ENCODE measurements at places on chromosomes 2 and 18.
A peak's percentile ranks its signal among the peaks of the same experiment; 100 is the strongest.

- DNase-seq = no peak
Observed at GRCh38 chr2:165007161-165007744, 51.9 kb upstream of the SLC38A11 start.

DNA sequence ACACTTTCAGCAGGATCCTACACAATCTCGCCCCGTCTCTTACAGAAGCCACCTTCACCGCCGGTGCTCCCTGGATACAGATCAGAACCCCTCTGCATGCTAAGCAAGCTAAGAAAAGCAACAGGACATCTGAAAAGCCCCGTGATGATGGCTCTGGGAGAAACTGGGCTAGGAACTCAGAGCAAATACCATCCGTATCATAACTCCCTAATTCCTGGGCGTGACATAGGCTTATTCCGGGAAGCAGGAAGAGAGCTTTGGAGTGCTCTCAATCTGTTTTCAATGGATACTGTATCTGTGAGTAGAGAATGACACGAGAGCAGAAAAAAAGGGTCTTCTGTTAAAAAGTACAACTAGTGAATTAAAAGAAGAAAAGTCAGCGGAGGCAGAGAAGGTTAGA, 121.6 kb downstream of the SPP2 start:
- DNase-seq = no peak

DNA sequence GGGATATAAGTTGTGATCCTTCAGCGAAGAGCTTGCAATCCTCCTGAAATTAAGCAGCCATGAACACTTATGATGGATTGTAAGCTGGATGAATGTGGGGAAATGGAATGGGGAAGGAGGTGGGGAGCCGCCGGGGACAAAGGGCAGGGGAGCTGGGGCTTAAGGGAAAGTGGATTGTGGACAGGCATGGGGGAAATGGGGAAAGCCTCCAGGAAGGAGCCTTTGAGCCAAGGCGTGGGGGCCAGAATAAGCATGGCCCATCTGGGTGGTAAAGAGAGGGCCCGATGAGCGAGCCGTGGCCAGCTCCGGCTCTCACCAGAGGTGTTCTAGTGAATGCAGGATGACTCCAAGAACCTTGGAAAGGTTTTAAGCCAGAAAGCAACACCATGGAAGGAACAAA, 124.0 kb downstream of the SMAD7 start:
- DNase-seq = no peak

- no peak for DNase-seq
Observed at GRCh38 chr2:221969830-221970144, 329.0 kb downstream of the PAX3 start.

DNA sequence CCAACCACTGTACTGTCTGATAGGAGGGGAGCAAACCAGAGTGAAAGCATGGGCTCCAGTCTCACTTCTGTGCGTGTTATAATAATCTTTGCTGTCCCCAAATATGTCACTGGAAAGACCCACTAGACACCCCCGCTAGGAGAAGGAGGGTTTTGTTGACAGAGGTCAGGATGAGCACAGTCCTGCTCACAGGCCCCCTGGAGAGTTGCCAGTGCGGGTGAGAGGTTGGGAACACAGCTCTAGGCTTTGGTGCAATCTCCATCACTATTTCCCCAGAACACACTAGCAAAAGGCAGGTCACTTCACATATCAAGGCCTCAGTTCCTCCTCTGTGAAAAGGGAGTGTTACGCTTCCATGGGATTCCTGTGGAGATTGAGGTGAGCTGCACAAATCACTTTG, 9.7 kb downstream of the XDH start:
- DNase-seq = no peak

DNA sequence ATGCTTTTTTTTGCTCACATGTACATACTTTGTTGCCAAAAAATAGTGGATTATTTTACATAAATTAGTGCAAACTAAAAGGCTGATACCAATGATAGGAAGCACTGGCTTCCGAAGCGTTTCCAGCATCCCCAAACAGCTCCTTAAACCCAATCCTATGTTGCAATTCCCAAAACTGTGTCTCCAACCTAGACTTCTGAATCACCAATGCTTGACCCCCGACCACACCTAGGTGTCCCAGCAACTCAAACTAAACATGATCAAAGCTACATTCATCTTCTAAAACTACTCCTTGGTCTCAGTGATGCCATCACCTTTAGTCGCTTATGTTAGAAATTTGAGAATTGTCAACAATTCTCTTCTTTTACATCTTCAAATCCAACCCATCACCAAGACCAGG, 13.4 kb downstream of the ATP8B1 start:
- no peak for DNase-seq

DNA sequence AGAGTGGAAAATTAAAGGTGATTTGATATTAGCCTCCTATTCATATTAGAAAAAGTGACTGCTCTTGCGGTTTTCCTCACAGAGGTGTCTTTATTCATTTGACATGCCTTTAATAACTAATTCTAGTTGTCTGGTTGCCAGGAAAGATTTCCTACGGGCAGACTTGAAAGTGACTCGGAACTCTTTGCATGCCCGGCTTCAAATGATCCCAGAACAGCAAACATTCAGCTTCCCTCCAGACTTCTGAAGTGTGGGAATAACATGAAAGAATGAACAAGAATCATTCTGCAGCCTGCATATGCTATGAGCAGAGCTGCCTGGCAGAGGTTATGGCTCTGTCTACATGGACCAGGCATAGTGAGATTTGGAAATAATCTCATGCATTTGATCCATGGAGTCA, 89.6 kb upstream of the PKDCC start:
- no peak for DNase-seq

- DNase-seq = peak; percentile 33
Observed at GRCh38 chr2:28004086-28004485, 113.6 kb downstream of the BABAM2 start.

GRCh38 chr2:11761259-11761658, 14.8 kb downstream of the LPIN1 start:
- no peak for DNase-seq

GRCh38 chr18:78821396-78821795, 158.2 kb upstream of the SALL3 start:
- DNase-seq = no peak

DNA sequence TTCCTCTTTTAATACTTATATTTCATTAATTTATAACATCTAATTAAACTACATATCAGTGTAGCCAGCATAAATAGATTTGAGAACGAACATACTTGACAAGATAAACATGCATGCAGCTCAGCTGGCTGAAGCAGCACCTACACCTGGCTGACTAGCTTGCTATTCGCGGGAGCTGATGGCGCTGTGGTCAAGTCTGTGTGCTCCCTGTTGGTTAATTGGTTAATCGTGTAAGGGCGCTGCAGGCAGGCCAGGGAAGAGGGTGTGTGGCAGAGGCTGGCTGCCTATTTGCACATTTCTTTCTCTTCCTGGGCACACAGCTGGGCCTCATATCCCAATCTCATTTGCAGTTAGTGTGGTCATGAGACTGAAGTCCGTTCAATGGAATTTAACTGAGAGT, 14.5 kb upstream of the VWA3B start:
- DNase-seq = no peak

GRCh38 chr2:236691799-236692167, 122.2 kb downstream of the ACKR3 start:
- no peak for DNase-seq

GRCh38 chr2:120421830-120422175, 75.9 kb downstream of the INHBB start:
- no peak for DNase-seq

DNA sequence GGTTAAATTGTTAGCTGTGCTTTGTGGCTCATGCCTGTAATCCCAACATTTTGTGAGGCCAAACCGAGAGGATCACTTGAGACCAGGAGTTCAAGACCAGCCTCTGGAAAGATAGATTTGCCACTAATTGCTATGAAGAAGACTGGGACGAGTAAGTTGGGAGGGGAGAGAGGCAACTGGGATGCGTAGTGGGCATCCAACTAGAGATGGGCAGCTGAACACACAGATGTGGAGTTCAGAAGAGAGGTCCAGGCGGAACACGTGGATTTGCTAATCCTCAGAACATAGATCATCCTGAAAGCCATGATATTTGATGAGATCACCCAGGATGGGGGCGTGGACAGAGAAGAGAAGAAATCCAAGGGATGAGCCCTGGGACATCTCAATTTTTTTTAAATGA, 48.7 kb downstream of the CYP26B1 start:
- no peak for DNase-seq

GRCh38 chr2:241003369-241003768, 5.0 kb downstream of the SNED1 start:
- no peak for DNase-seq

GRCh38 chr18:60445341-60445740, 72.8 kb upstream of the MC4R start:
- no peak for DNase-seq

DNA sequence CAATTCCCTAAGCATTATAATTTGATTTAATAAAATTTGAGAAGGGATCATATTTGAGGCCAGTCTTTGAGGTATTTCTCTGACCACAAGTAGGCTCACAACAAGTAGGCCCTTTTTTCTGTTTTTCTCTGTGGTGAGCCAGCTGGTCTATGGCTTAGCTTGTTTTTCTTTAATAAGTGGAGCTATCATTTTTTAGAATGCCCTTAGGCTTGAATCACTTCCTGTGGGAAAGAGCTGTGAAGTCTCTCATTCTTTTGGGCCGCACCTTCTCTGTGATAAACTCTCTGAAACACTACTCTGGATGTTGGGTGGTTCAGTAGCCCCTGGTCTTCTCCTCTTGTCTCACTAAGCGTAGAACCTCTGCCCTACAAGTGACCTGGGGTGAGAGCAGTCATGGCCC, 235.9 kb downstream of the SUCLG1 start:
- no peak for DNase-seq

DNA sequence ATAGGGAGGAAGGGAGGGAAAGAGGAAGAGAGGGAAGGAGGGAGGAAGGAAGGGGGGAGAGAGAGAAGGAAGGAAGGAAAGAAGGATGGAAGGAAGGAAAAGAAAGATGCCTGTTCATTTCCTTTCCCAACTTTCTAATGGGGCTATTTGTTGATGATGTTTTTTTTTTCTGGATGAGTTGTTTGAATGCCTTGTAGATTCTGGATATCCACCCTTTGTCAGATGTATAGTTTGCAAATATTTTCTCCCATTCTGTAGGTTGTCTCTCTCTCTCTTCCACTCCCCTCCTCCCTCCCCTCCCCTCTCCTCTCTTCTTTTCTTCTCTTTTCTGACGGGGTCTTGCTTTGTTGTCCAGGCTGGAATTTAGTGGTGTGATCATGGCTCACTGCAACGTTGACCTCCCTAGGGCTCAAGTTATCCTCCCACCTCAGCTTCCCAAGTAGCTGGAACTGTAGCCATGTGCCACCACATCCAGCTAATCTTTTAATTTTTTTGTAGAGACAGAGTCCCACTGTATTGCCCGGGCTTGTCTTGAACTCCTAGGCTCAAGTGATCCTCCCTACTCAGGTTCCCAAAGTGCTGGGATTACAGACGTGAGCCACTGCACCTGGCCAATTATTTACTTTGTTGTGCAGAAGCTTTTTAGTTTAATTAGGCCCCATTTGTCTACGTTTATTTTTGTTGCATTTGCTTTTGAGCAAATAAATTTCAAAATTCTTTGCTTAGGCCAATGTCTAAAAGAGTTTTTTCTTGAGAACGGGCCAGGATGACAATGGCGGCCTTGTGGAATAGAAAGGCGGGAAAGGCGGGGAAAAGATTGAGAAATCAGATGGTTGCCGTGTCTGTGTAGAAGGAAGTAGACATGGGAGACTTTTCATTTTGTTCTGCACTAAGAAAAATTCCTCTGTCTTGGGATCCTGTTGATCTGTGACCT, 57.3 kb upstream of the FAM117B start:
- DNase-seq = no peak

DNA sequence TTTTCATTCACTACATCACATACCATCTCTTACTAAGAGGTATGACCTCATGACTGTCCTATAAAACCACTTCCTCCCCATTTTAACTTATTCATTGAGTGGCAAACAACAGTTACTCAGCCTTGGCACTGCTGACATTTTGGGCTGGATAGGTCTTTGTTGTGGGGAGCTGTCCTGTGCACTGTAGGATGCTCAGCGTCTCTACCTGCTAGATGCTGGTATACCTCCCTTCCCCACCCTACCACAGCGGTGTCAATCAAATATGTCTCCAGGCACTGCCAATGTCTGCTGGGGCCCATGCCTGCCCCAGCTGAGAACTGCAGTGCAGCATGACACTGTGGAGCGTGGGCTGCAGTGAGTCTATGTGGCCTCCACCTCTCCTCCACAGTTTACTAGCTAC, 76.3 kb upstream of the MGAT4A start:
- peak; percentile 34 for DNase-seq

DNA sequence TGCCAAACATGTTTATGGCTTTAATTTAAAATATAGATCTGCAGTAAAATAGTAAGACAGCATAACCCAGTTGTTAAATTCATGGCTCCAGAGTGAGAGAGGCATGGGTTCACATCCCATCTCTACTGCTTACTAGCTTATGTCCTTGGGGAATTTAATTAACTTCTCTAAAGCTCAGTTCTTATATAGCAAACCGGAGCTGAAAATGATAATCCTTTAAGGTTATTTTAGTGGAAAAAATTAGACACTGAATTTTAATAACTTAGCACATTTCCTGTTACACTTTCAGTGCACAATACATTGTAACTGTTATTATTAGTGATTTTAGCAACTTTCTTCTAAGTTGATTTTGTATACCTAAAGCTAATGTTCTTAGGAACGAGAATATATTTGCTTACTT, 14.8 kb downstream of the SCN9A start:
- no peak for DNase-seq

GRCh38 chr2:205903549-205904129, 182.3 kb downstream of the INO80D start:
- DNase-seq = peak; percentile 30

- DNase-seq = no peak
Observed at GRCh38 chr18:39840406-39840805, 2114.6 kb upstream of the PIK3C3 start.

DNA sequence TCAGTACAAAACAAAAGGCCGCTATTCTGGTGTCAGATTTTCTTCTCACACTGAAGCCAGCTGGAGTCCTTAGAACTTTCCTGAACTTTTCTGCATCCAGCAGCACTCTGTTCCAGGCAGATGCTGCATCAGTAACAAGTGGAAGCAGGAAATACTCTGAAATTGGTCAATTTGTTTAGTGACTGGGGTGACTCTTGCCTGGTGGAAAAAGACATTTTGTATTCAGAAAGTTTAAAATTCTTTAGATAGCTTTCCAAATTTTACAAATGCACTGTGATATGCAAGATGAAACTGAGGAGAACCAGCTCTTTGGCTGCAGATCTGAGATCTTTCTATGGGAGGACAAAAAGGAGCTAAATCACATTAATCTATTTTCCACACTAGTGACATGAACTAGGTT, 385.7 kb downstream of the NRXN1 start:
- DNase-seq = no peak

- DNase-seq = no peak
Observed at GRCh38 chr18:37563931-37564392, 1.6 kb downstream of the CELF4 start.

GRCh38 chr2:78701546-78701945, 324.0 kb upstream of the REG3G start:
- DNase-seq = no peak

- DNase-seq = no peak
Observed at GRCh38 chr18:64332835-64333234, 183.9 kb upstream of the LINC00305 start.
